ENCODE measurements at places on chromosomes 6 and 20.

- no peak for DNase-seq
Observed at GRCh38 chr20:40049854-40050253, 639.2 kb downstream of the MAFB start.

- no peak for DNase-seq
Observed at GRCh38 chr20:55386686-55387085, 618.6 kb downstream of the CBLN4 start.

DNA sequence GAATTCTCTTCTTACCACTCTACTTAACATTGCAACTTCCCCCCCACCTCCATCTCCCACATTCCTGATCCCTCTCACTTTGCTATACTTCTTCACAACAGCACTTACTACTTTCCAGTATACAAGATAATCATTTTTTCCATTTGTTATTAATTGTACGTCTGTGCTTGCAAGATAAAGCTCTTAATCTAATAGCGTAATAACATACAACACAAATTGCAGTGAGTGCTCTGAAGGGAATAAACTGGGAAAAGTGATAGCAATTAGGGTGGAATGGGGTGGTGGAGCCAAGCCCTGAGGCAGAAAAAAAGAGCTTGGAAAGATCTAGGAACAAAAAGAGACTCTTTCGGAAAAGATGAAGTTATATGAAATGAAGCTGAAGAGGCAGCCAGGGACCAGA is 8.5 kb downstream of the CGAS start:
- no peak for DNase-seq

GRCh38 chr20:38152621-38153221 is 12.3 kb downstream of the TGM2 start:
- peak; percentile 19 for DNase-seq

DNA sequence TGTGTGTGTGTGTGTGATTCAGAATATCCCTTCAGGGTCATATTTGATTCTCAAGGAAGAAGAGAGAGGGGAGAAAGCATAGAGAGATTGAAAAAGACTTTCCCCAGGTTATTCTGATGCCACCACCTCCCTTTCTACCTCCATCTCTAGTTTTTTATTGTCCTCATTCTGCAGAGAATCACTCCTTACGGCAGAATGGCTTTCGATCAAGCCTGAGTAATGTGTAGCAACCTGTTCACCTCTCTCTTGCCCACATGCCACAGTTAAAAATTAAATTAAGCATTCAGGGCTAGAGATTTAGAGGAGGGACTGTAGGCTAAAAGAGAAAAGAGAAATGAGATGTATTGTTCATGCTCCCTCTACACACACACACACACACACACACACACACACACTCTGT is 18.1 kb downstream of the KLHL32 start:
- DNase-seq = no peak
